ENCODE measurements at places on chromosomes 3 and 15.

GRCh38 chr3:33636125-33636850 is 81.8 kb downstream of the CLASP2 start:
- DNase-seq = peak; percentile 74

- peak; percentile 51 for DNase-seq
Measured at GRCh38 chr15:69469467-69470201, 17.0 kb downstream of the RPLP1 start.

- no peak for DNase-seq
Measured at GRCh38 chr3:142263112-142263511, 37.7 kb upstream of the GK5 start.

- DNase-seq = no peak
Measured at GRCh38 chr3:143358155-143358792, 238.7 kb downstream of the CHST2 start.
